ENCODE measurements at places on chromosomes 13 and 19.
A peak's percentile ranks its signal among the peaks of the same experiment; 100 is the strongest.

GRCh38 chr19:6535558-6536137 lies 4.8 kb downstream of the TNFSF9 start:
- DNase-seq: no peak

- DNase-seq: no peak
Measured at GRCh38 chr19:46974181-46974580, 45.5 kb upstream of the NPAS1 start.

DNA sequence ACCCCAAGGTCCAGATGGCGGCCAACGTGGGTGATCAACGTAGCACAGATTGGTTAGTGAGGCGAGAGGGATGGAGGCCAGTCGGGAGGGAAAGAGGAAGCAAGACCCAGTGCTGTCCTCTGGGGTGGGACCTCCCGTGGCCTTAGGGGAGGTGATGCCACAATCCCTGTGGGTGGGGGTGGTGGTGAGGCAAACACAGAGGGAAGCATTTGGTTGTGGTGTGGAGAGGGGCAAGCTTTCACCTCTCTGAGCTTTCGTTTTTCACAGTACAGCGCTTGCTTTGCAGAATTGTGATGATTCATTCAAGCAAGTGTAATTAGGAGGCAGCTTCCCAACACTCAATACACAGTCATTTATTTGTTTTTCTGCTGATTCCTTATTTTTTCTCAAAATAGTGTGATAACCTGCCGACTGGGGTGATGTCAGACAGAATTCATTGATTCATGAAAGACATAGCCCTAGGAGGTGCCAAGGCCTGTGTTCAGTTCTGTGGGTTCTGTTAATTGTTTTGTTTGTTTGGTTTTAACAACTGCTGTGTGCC lies 2.4 kb downstream of the LENG8 start:
- DNase-seq: no peak

- DNase-seq: no peak
Measured at GRCh38 chr13:36355632-36356031, 9.4 kb upstream of the SPART start.

DNA sequence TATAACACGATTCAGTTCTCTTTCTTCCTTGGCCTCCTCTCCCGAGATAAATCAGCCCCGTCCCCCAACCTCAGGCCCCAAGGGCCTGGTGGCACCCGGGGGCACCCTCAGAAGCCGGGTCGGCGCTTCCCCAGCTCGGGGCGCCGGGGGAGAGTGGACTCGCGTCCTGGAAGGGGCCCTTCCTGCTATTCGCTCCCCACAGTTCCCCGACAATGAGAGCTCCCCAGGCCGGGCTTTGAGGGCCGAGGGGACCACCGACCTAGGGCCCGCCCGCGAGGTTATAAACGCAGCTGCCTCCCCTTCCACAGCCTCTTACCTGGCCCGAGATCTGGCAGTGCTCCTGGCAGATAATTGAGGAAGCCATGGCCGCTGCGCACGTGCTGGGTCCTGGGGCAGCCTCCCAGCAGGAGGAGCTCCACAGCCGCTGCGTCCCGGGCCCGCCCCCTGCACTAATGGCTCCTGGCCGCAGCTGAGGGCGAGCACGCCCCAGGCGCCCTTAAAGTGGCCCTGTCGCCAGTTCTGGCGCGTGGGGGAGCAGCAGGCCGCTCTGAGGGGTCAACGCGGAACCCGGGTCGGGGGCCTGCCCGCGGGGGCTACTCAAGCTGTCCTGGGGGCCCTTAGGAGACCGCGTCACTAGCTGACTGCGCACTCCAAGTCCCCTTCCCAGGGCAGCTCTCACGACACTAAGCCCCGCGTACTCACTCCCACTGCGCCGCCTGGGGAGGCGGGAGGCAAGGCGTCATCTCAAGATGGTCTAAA lies at the start of gene SOHLH2:
Gene SOHLH2 (minus strand): TSS at position 394 of the 759 bp plus-strand sequence. CDS start 30 bp downstream, at position 364.
- no peak for DNase-seq

GRCh38 chr19:47421844-47422395 lies 2.6 kb upstream of the MEIS3 start:
- peak; percentile 85 for DNase-seq

DNA sequence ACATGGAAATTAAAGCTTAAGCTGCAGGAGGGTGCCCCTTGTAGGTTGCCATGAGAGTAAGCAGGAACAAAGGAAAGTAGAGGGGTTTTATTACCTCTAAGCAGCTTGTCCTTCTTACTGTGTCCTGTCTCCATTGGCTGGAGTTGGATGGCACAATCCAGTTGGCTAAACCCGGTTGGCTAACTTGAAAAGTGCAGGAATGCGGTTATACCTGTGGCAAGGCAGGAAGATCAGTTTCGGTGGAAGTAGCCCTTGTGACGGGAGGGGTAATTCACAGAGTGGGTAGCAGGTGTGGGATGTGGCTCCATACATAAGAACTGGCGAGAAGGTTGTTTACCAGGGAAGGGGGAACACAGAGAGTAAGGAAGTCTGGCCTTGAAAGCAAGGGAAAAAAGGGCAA lies 3.2 kb downstream of the ZNF726 start:
- no peak for DNase-seq

GRCh38 chr13:43939086-43939485 lies 59.4 kb downstream of the LACC1 start:
- no peak for DNase-seq

- no peak for DNase-seq
Measured at GRCh38 chr19:1896508-1896907, 8.7 kb upstream of the ADAT3 start.

All from nephron progenitor cell (in vitro differentiated cells).